ENCODE measurements at places on chromosomes 1 and 21.

DNA sequence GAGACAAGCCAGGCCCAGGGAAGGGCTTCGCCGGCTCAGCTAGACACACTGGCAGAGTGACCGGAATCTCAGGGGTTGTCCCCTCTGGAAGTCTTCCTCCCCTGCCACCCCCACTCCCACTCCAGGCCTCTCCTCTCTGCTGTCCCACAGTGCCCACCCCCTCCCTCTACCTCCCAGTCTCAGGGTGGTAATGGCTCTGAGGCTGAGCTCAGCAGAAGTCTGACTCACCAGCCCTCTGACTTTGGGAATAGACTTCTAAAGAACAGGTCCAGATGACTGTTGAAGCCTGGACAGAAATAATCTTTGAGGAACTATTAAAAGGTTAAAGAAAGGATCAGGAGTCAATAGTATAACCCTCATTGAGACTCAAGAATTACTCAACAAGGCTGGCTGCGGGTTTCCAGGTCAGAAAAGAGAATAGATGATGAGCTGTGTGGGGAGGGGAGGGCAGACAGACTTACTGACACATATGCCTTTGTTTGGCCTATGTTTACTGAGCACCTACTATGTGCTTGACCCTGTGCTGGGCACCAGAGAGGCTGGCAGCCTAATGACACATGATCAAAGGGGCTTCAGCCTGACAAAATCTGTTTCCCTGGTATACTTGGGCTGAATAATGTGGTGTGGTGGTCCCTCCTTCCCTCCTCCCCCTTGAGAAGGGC lies 8.2 kb downstream of the HCRTR1 start:
- peak; percentile 61 for DNase-seq

DNA sequence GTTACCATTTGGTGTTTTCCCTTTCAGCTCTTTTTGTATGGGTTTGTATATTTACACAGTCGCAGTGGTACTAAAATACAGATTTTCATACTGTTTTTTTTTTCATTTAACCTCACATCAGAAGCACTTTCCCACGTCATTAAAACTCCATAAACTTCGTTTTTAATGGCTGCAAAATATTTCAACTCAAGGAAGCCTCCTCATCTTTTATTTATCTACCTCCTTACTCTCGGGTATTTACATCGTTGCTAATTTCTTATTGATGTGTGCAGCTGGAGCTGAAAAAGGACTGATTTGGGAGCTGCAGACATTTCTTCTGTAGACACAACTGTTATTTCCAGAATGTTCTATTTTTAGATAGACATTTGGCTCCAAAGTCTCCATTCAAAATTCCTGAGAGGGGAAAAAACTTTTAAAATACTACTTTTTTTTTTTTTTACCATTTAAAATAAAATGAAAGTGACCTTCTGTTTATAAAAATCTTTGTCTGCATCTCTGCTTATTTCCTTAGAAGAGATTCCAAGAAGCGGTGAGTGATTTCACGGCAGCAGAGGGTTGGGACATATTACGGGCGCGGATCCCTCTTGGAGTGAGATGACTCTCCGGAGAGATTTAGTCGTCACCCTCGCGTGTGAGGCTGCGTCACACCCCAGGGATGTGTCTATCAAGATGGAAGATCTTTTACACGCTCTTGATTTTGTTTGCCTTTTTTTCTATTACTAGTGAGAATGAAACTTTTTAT lies 10.1 kb downstream of the RUNX3 start:
- peak; percentile 86 for DNase-seq

GRCh38 chr1:19220080-19220846 lies 10.2 kb upstream of the UBR4 start:
- no peak for DNase-seq

- DNase-seq: no peak
Observed at GRCh38 chr1:212777151-212777550, 14.4 kb downstream of the NSL1 start.

GRCh38 chr1:230141021-230141648 lies 74.1 kb downstream of the GALNT2 start:
- peak; percentile 39 for DNase-seq

- DNase-seq: no peak
Observed at GRCh38 chr1:198629610-198630009, 9.2 kb upstream of the PTPRC start.

DNA sequence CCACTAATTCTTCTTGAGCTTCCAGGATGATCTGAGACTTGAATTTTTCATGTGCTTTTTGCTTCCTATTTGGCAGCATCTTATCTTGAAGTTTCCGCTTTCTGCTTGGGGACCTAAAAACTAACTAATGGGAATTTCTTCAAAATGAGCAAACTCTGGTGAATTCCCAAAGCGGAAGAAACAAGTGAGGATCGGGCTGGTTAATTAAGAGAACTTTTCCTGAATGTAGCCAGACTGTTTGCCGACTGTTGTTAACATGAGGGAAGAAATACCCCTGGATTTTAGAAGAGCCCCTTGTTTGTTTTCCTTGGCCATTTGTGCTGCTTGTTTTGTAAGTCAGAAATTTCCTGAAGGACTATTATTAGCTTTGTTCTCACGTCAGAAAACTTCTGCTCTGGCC lies 6.1 kb upstream of the SELE start:
- peak; percentile 64 for DNase-seq

GRCh38 chr1:207983044-207983635 lies 72.2 kb upstream of the CD34 start:
- DNase-seq: no peak

GRCh38 chr1:238673561-238673960 lies 712.8 kb upstream of the CHRM3 start:
- no peak for DNase-seq

DNA sequence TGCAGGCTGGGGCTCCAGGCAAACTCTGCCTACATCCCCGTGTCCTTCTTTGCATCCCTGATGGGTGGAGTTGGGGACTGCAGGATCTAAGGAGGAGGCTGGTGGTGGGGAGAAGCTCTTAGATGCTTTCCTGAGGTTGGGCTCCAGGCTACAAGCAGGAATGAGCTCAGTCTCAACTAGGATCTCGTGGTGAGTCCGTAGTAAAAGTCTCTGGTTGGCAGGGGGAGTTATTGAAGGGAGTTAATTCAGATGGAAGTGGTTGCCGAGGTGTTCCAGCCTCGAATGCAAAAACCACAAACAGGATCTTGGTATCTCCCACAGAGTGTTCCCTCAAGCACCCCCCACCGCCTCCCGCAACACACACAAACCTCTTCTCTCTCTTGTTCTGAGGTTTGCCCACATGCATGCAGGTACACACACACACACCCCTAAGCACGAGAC lies 35.0 kb downstream of the TMCC2 start:
- no peak for DNase-seq

- DNase-seq: no peak
Observed at GRCh38 chr1:31243501-31244286, 4.0 kb upstream of the NKAIN1 start.

DNA sequence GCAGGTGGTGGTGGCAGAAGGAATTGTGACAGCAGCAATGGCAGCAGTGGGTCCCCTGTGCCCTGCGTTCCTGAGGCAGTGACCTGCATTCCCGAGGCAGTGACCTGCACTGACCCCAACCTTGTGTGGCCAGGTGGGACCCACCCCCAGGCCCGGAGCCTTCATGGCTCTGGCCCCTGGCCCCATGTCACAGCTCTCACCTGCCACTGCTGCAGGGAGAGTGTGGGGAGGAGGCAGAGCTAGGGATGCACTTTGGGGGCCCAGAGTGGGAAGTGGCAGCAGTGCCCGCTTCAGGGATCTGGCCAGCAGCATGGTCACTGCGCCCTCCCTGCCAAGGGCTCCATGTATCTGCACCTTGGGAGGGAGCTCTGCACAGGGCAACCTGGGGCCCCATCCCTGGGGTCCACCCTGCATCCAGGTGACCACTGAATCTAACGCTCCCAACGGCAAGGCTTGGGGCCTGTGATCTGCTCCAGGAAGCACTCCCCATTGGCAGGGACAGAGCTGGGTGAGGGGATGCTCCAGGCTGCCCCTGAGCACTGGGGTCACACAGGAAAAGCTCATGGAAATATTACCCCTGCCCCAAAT lies 618.6 kb downstream of the RWDD3 start:
- DNase-seq: no peak

DNA sequence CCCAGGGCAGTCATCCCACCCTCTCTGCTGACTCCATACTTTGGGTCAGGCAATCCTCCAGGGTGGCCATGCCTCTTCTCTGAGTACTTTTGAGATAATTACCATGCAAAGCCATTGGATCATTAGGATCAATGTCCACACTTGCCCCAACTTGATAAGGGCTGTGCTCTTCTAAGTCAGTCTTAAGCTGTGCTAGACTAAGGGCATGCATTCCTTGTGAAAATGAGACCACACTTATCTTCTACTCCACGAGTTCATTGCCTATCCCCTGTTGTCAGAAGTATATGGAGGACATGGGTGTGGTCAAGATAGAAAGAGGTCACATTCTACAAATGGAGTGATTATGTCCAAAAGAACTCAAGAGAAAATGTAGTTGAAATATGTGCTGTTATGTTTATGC lies 18.9 kb upstream of the SSX2IP start:
- DNase-seq: no peak

DNA sequence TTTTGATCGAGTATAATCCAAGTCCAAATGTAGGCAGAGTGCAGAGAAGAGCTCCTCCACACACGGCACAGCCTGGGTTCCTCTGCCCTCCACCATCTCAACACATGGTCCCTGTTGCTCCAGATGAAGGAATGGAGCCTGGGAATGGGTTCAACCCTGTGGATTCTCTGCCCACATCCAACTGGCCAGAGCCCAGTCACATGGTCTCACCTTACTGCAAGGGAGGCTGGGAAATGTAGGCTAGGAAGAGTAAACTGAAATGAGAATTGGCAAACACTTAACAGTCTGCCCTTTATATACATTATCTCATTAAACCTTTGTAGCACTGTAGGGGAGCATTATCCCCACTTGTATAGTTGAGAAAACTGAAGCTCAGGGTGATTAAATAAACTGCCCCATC lies 60.1 kb upstream of the RAB4A start:
- DNase-seq: no peak
